ENCODE measurements at places on chromosomes 5 and 9.

GRCh38 chr5:170144286-170145023 lies 38.8 kb downstream of the FOXI1 start:
- DNase-seq = no peak

GRCh38 chr9:33721674-33722358 lies 73.5 kb upstream of the PRSS3 start:
- DNase-seq = peak; percentile 81

DNA sequence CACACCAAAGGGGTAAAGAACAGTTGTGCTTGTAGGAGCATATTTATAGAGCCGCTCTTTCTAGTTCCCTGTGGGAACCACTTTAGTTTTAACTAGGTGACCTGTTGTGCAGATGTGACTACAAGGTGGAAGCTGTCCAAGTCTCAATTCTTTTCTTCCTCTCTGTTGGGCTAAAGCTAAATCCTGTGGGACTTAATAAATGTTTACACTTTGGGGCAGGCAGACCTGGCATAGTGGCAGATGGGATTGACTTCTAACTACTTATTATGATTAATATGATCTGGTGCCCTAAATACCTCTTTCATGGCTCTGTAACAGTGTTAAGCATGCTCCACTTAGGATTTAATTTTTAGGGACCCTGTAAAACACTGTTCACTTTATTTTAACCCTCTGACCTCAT lies 265.3 kb downstream of the KCTD16 start:
- no peak for DNase-seq

DNA sequence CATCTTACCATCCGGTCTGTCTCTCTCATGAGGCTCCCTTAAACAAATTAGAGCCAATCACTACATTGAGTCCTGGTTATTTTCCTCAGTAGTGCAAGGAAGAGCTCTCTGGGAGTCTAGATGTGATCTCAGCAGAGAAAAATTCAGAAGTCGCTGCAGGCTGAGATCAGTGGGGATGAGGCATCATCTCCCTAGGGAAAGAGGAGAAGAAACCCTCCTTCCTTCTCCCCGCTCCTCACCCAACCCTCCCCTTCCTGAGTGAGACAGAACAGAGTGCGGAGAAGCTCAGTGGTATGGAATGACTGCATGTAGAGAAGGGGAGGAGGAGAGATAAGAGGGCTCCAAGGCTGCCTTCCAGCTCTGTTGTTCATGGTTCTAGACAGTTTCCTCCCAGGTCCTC lies 80.5 kb downstream of the PAPPA start:
- no peak for DNase-seq

DNA sequence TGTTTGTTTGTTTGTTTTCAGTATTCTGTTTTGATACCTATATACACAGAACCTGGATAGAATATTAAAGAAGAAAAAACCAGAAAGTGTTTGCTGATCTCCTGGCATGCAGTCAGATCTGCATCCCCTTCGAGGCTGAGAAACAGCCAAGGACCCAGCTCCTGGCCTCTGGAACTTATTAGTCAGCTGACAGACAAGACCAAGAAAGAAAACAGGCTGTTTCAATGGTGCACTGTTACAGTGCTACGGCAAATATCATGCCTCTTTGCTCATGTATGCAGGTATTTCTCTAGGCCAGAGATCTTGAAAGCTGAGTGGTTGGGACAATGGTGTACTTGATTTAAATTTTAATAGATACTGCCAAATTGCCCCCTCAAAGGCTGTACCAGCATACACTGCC lies 95.0 kb downstream of the C5orf15 start:
- no peak for DNase-seq

- DNase-seq = no peak
These were observed 518.5 kb downstream of the NR2F1-AS1 start for GRCh38 chr5:93062548-93062947.

DNA sequence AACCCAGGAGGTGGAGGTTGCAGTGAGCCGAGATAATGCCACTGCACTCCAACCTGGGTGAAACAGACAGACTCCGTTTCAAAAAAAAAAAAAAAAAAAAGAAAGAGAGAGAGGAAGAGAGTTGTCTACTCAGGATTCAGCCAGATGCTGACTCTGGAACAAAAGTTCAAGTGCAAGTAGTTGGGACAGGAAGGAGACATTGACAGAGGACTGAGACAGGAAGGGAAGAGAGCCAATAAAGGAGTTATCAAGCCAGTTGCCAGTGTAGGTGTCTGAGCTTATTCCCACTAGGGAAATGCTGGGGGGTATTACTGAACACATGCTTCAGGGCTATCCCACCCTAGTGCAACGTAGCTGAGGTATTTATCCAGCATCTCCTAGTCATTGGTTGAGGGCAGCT lies 147.7 kb upstream of the SLC1A3 start:
- DNase-seq = no peak

- DNase-seq = peak; percentile 22
These were observed 47.2 kb downstream of the EBF1 start for GRCh38 chr5:159052401-159053011.

DNA sequence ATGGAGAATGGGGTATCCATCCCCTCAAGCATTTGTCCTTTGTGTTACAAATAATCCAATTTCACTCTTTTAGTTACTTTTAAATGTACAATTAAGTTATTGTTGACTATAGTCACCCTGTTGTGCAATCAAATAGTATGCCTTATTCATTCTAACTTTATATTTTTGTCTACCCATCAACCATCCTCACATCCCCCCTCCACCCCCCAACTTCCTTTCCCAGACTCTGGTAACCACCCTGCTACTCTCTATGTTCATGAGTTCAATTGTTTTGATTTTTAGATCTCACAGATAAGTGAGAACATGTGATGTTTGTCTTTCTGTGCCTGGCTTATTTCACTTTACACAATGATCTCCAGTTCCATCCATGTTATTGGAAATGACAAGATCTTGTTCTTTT lies 15.4 kb upstream of the RANBP17 start:
- no peak for DNase-seq

DNA sequence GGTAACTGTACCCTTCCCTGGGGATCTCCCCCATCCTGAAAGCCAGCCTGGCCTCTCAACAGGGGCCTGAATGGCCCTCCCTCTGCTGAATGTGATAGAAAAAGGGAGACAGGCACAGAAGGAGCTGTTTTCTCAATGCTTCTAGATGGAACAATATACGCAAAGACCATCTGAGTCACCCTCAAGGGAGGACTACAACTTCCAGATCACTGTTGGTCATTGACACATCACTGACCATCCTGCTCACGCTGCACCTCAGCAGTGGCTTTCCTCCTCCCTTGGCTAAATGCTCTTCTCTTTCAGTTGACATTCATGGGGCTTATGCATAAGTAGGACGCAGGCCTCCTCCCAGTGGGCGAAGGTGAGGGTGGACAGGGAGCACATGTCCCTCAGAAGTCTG lies 112.2 kb upstream of the SHB start:
- no peak for DNase-seq

DNA sequence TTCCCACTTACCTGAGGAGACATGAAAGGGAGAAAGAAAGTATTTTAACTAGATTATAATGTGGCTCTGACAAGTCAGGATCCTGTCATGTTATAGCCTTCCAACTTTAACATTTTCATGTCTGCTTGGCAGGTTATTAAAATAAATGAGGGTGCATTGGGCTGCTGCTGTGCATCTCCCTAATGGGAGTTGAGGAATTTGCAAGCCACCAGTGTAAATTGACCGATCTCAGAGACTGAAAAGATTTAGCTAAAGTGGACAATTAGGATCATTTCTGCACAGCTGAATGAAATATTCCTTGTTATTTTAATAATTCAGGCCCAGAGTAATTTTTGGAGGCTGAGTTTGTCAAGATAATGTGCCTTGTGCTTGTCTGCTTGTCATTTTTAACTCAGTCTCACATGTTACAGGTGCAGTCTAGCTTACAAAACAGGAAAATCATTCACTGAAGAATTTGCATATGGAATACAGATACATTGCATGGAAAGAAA lies 366.3 kb upstream of the ADAMTS16 start:
- DNase-seq = no peak

DNA sequence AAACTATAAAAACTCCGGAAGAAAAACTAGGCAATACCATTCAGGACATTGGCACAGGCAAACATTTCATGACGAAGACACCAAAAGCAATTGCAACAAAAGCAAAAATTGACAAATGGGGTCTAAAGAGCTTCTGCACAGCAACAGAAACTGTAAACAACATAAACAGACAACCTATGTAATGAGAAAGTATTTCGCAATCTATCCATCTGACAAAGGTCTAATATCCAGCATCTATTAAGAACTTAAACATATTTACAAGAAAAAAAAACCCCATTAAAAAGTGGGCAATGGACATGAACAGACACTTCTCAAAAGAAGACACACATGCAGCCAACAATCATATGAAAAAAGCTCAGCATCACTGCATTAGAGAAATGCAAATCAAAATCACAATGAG lies 498.6 kb downstream of the HINT1 start:
- no peak for DNase-seq

- DNase-seq = peak; percentile 63
These were observed 50.6 kb downstream of the LHX2 start for GRCh38 chr9:124062172-124062571.

- peak; percentile 87 for DNase-seq
These were observed 701 bp upstream of the LMX1B start for GRCh38 chr9:126612813-126613641.

GRCh38 chr5:168135897-168136296 lies 155.5 kb upstream of the WWC1 start:
- DNase-seq = no peak

DNA sequence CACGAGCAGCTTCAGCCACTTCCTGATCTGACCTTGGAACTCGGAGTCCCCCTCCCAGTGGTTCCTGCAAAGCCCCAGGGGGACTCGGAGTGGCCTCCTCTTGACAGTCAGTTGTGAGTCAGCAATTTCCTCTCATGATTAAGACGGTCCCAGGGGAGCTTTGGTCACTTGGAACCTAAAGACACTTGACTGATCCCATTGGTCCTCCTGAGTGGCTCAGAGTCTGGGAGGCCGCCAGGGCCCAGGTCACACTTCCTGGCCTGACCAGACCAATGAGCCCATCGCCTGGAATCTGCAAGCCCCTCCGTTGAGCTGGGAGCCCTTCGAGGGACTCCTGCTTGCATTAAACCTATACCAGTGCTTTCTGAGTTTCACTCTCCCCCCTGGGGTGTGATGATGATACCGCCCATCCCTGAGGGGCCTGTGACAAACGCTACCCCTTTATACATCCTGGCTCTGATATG lies 29.1 kb downstream of the TSPAN17 start:
- no peak for DNase-seq

DNA sequence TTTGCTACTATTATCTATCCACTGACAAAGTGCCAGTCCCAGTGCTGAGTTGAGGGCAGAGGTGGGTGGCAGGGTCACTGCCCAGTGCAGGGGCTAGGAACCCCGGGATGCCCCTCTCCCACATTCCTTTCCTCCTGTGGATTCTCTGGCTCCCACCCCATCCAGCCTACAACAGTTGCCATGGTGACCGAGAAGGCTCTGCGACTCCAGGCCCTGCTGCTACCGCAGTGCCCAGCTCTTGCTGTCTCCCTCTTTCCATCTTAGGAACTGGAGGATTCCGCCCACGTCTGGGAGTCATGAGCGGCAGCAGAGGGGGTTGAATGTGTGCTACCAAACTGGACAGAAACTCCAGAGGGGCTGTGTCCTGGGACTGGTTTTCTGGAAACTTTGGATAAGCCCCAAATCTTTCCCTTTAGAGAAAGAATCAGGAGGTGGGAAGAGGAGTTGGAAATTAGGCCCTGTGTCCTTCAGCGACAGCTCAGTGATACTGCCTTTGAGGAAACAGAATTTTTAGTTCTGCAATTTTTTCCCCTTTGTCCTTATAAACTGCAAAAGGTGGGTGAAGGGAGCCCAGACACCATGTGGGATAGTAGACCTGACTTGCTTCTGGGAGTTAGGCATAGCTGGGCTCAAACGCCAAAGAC lies 20.7 kb upstream of the C5orf47 start:
- DNase-seq = peak; percentile 82

DNA sequence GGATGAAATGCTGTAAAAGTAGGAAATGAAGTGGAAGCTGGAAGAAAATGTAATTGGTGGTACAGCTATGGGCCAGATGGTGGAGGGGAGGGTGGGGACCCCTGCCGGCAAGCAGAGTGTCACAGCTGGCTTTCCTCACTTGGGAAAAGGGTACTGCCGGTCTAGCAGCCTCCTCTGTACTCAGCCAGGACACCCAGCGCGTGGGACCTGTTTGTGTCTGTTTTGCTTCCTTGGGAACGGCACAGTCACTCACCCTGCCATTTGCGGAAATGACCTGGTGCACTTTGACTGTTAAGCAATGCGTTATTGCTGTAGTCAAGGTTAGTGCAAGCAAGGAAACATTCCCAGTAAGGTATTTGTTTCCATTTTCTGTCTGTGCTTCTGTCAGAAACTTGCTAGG lies 10.1 kb downstream of the TMEM252 start:
- peak; percentile 43 for DNase-seq

DNA sequence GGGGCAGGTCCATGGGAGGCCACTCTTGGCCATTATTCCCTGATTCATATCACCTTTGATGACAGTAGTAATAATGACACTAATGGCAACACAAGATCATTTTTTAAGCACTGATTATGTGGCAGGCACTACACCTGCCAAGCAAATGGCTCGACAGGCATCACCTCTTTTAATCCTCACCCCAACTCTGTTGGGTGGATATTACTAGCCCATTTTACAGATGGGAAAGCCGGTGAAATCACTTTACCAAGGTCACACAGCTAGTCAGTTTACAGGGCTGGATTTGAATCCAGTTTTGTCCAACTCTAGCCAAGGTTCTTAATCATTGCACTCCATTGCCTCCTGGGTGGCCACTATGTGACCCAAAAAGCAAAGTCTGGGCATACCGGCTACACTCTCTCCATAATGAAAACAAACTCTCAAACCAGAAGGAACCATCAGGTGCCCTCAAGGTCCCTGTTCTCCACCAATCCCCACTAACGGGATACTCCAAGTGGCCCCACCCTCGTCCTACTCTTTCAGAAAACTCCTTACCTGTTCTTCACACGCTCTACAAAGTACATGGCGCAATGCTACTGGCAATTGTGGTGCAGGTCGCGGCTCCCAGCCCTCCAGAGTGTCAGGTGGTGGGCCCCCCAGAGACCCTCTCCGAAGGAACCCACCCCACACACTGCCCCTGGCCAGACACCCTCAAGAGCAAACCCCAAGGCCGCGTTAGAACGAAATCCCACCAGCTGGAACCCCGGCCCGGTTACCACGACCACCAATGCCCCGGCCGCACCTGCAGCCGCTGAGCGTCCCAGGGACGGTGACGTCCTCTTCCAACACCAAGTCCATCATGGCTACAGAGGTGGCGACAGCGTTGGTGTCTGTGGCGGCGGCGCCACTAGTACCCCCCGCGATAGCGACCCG lies 572 bp downstream of the CDK5RAP2 start:
- peak; percentile 75 for DNase-seq

- DNase-seq = no peak
These were observed 70.0 kb upstream of the GFPT2 start for GRCh38 chr5:180423133-180423532.

DNA sequence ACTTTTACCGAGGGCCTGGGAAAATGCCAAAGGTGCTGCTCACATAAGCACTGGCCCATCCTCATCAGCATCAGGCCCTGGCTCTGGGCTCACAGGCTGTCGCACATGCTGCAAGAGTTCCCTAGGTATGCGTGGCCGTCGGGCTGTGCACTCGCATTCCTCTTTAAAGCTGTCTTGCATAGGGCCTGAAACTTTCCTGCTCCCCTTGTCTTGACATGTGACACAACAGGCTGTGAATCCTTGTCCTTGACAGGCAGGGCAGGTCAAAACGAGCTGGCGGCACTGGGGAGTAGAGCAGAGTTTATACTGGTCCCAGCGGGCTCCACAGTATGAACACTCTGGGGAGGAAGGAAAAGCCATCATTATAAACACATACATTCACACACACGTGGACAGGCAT lies 30.7 kb downstream of the TSTD2 start:
- DNase-seq = no peak

Data from H7 (cell line).